ENCODE measurements at places on chromosomes 11 and 22.
A peak's percentile ranks its signal among the peaks of the same experiment; 100 is the strongest.

- no peak for DNase-seq
Measured at GRCh38 chr11:119445379-119445778, 22.4 kb upstream of the THY1 start.

DNA sequence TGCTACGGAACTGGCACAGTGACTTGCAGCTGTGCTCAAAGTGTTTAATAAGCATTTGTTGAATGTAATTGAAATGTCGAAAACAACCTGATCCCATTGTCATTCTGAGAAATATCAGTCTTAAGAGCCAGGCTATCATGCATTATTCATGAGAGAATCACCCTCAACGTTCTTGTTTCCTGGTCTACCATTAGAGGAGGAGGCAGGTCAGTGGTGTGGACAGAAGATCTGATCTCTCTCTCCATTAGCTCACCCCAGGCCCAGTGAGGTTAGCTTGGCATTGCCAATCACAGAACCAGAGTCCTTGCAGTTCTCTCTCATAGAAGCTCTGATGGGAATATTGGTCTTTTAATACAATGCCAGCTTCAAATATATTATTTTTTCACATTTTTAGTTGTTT is 121.1 kb upstream of the SPON1 start:
- no peak for DNase-seq

DNA sequence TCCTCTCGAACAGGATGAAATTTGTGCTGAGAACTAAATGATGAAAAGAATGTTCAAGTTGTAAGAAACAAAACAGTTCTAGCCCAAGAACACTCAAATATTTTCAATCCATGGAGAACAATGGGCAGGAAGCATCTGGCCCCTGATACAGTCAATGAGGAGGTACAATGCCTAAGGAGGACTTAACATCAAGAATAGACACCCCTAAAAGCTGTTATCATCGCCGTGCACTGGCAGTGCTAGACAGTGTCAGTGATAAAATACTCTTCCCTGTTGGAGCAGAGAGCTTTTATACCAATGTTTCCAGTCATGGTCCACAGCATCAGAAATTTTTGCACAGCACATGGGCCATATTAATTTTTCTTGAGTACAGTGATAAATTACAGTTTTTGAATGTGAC is 20.2 kb upstream of the VSTM5 start:
- no peak for DNase-seq

- peak; percentile 0 for DNase-seq
Measured at GRCh38 chr11:1943977-1944376, 3.2 kb upstream of the MRPL23 start.

GRCh38 chr22:23700706-23701105 is 9.9 kb downstream of the RGL4 start:
- DNase-seq = peak; percentile 25

DNA sequence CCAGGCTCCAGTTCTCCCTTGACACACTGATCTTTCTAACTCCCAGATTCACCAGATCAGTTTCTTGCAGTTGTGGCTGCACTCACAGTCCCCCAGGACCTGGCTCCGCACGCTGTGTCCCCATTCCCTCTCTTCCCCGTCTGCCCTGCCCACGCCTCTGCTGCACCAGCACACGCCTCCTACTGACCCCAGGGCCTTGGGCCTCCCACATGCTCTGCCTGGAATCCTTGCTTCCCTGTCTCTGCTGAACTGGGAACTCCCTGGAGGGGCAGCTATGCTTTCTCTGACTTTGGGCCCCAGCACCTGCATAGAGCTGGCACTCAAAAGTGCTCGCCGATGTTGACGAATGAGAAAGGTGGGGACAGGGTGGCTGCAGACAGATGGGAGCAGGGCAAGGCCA is 68.9 kb downstream of the MYO7A start:
- no peak for DNase-seq

GRCh38 chr22:27727673-27728451 is 73.7 kb downstream of the MN1 start:
- no peak for DNase-seq

- no peak for DNase-seq
Measured at GRCh38 chr11:105211806-105212554, 72.4 kb upstream of the CARD18 start.

DNA sequence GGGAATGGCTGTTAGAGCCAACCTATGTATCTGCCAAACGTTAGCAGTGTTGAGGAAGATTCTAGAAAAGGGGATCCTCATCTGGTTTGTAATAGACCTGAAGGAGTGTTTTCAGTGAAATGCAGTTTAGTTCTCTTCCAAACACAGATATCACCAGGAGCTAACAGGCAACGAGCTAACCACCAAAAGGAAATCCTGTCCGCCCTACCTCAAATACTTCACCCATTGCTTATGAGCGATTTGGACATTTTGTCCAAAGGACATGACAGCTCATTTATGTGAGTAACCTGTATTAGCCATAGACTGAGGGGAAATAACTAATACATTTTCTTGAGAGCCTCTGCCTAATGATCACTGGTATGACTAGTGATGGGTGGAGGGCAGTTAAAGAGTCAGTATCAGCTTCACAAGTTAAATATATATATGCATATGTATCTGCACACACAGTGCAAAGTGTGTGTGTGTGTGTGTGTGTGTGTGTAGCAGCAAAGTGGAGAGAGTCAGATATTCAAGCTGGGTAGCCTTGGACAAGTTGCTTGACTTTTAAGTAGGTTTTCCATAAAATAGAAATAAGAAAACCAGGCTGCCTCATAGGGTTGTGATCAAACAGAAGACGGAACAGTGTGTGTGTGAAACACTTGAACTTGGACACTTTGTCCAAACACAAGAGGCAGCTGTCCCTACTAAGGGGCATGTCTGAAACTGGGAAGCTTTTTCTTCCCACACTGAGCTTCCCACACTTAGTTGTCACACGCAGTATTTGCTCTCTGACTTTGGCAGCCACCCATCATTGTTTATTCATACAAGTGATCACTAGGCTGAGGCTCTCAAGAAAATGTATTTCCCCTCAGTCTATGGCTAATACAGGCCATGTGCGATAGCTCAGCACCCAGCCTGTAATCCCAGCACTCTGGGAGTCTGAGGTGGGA is 940 bp upstream of the C11orf91 start:
- no peak for DNase-seq

DNA sequence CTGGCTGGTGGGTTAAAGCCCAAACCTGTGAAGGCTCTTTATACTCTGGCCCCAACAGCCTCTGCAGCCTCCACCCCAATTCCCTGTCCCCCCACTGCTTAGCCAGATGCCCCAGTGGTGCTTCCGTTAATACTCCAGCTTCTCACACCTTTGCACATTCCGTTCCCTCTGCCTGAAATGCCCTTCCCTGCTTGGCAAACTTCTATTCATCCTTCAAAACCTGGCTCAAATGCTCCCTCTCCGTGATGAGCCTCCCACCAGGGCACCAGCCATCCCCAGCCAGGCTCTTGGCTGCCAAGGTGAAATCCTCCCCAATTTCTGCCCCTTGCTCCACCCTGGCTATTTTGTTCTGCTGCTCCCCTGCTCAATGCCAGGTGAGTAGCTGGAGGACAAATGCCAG is 12.5 kb upstream of the FADS3 start:
- DNase-seq = no peak

GRCh38 chr11:2591805-2592204 is 108.0 kb downstream of the KCNQ1OT1 start:
- no peak for DNase-seq

DNA sequence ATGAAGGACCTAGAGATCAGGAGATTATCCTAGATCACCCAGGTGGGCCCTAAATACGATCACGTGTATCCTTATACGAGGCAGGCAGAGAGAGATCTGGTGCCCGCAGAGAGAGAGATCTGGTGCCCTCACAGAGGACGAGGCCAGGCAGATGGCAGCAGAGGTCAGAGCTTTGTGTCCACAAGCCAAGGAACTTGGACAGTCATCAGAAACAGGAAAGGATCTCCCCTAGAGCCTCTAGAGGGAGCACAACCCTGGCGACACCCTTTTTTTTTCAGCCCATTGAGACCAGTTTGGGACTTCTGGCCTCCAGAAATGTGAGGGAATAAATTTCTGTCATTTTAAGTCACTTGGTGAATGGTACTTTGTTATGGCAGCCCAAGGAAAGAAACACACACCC is 25.5 kb upstream of the TIMP3 start:
- DNase-seq = no peak

DNA sequence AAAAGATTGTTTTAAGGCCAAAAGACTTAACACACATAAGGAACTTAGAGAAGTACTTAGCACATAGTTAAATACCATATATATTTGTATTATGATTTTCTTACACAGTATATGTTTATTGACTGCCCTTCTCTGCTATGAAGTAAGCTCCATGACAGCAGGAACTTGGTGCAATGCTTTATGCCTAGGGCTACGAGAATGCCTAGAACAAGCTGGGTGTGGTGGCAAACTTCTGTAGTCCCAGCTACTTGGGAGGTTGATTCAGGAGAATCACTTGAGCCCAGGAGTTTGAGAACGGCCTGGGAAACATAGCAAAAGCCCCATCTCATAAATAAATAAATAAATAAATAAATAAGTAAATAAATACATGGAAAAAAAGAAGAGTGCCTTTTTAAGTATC is 1.9 kb downstream of the SLC5A12 start:
- DNase-seq = no peak

DNA sequence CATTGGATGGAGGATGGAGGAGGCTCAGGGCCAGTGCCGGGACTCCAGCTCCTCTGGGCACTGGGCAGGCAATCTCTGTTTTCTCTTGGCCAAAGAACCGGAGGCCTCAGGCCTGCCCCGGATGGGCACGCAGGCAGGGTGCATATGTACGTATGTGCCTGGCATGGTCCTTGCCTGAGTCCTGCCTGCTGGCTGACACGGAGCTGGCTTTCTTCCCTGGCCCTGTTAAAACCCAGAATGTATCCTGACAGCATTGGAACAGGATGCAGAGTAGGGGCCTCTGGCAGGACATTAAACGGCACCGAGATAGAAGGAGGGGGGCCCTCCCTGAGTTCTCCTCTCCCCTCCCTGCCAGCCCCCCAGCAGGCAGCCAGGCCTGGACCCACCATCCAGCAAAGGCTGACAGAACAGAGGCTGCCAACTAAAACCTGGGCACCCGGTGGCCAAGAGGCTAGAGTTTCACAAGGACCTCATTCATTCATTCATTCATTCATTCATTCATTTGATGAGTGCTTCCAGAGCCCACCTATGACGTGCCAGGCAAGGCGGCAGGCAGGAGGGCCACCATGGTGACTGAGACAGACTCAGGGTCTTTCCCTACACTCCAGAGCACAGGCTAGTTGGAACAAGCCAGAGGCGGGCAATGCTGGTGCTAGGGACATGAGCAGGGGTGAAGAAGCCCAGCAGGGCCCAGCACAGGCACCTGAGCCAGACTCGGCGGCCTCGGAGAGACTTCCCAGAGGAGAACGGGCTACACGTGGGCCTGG is 28.8 kb downstream of the FLRT1 start:
- no peak for DNase-seq

- DNase-seq = no peak
Measured at GRCh38 chr11:8261921-8262551, 1.6 kb downstream of the LMO1 start.

DNA sequence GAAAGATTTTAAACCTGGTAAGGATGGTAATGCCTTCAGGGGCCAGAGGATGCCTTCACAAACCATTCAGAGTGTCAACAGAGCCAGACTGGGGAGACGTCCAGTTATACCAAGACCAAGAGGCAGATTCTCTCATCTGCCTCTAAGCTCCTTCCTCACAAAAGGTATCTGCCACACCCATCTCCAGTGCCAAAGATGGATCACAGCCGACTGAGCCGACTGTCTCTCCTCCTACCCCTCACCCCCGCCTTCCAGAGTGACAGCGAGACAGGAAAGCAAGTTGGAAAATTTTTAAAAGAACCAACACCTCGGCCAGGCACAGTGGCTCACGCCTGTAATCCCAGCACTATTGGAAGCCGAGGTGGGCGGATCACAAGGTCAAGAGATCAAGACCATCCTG is 79.1 kb upstream of the AKIP1 start:
- no peak for DNase-seq

DNA sequence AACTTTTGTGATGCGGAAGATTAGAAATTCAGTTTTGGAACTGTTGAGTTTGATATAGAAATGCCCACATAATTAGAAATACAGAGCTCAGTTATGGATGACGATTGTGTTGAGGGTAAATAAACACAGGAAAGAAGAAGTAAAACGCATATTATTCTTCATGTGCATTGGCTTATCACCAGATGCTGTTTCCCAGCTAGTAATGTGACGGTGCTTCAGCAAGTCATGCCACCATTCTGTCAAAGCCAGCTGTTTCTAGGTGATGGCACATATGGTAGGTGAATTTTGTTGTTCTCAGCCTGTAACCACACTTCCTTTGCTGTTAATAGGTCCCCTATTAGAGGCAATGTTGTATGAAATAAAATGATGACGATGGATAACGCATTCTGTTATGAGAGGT is 68.9 kb downstream of the C11orf65 start:
- DNase-seq = no peak

GRCh38 chr11:58509748-58510147 is 1.8 kb upstream of the OR5B21 start:
- DNase-seq = no peak

DNA sequence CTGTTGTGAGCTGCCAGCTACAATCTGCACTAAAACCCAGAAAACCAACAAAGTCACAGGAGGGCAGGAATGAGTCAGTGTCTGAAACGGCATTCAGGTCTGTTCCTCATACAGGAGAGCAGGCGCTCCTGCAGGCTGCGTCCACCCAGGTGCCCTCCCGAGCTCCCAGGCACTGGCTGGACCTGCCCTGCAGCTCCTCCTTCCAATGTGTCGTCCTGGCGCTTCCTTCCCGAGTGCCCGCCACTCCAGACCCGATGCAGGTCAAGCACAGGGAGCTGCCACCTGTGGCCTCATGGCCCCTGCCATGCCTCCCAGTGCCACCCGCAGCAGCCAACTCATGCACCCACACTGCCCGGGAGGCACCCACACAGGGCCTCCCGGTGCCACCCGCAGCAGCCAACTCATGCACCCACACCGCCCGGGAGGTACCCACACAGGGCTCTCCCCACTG is 12.0 kb downstream of the BRD1 start:
- peak; percentile 45 for DNase-seq

DNA sequence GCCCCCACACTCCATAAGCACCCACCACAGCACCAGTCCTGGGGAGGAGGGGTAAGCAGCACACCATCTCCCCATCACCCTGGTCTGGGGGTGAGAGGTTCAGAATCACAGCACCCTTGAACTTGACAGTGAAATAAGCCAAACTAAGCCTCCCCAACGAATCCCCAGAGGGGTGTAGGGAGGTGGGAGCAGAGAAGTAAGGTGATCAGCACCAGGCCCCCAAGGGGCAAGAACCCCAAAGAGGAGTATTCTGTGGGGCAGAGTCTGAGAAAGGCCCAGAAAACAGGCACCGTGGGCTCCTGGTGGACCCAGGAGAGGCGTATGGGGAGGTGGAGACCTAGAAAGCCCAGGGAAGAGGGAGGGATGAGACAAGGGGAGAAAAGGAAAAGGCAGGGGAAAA is 30.9 kb downstream of the ARAP1 start:
- no peak for DNase-seq

GRCh38 chr11:91563176-91563575 is 661.4 kb upstream of the FAT3 start:
- no peak for DNase-seq

DNA sequence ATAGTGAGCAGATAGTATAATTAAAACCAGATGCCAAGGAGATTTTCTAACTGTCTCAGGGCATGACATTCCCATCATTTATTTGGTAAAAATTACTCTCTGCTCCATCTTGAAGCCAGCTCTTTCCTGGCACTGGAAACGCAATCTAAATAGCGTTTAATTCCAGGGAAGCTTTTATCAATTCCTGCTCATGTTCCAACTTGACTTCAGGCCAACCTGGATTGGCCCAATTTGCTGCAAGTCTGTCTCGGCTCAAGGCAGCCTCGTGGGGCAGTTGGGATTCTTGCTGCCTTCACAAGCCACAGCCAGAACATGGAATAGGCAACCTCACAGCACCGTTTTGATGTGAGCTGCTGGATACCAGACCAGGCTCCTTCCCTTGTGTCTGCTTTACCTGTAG is 1255.9 kb downstream of the TBC1D22A start:
- no peak for DNase-seq

Measured in activated T-cell treated with anti-CD3 and anti-CD28 coated beads, Interleukin-2, amount 50 U/mL, for 72 hours (primary cell).